Activated CD4-positive, CD25-positive, alpha-beta regulatory T cell treated with anti-CD3 and anti-CD28 coated beads, Interleukin-2, amount 50 U/mL, for 72 hours (primary cell): ENCODE measurements at places on chromosomes 3 and 15.

- no peak for DNase-seq
Measured at GRCh38 chr3:127299276-127299675, 11.4 kb upstream of the PRR20G start.

DNA sequence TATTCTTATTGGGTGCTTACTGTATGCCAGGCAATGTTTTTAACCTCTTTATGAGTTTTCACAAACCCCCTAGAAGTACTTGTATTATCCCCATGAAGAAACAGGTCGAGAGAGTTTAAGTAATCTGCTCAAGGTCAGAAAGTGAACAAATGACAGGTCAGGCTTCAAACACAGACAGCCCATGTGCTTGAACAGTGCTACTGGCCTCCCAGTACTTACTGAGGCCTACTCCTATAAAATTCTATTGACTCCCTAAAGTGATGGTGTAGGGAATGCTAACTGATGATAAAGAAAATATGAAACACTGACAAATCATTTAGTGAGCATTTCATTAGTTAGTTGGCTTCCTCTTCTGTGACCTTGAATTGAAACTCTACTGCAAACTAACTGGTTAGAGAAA lies 4.2 kb upstream of the CNBP start:
- no peak for DNase-seq

GRCh38 chr3:40653878-40654277 lies 129.1 kb downstream of the ZNF621 start:
- no peak for DNase-seq

DNA sequence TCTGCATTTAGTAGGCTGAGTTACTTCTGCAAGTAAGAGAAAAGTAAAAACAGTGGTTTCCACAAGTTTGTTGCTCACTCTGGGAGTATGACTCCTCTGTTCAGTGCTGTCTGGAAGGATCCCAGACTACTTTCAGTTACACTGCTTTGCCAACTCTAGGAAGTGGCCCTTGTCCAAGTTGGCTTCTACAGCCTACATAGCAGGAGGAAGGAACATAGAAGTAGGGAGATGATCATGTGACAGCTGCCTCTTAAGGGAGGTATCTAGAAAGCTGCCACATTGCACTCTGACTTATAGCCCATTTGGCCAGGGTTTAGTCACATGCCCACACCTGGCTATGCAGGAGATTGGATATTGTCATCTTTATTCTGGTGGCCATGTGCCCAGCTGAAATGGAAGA lies 298.1 kb downstream of the NSUN3 start:
- DNase-seq: no peak

DNA sequence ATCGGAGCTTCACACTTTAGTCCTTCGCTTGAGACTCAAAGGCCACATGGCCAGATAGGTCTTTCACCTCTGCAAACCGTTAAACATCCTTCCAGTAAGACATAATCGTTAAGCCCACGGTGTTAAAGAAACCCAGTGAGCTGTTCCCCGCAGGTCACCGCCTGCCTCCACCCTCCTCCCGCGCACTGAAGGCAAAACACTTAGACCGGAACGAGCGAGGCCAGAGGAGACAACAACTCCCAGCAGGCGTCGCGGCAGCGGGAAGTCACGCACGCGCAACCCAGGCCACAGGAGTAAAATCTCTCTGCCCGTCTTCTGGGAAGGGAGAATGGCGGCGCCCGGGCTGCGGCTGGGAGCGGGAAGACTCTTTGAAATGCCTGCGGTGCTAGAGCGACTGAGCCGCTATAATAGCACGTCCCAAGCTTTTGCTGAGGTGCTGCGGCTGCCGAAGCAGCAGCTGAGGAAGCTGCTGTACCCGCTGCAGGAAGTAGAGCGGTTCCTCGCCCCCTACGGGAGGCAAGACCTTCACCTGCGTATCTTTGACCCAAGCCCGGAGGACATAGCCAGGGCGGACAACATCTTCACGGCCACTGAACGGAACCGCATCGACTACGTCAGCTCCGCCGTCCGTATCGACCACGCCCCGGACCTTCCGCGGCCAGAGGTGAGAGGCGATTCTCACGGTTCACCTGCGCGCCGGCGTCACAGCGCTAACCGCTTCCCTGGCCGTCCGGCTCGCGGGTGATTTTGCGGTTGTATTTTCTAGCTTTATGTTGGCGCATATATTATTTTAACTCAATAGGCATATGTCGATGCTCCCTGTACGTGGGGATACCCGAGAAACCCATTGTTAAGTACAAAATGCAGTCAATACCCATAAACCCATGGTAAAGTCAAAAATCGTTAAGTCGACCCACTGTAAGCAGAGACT lies at the start of gene GTPBP8:
GTPBP8 (plus strand) TSS at position 313 of the 931 bp plus-strand sequence; CDS start at position 329, 16 bp downstream.
- DNase-seq: peak; percentile 86

DNA sequence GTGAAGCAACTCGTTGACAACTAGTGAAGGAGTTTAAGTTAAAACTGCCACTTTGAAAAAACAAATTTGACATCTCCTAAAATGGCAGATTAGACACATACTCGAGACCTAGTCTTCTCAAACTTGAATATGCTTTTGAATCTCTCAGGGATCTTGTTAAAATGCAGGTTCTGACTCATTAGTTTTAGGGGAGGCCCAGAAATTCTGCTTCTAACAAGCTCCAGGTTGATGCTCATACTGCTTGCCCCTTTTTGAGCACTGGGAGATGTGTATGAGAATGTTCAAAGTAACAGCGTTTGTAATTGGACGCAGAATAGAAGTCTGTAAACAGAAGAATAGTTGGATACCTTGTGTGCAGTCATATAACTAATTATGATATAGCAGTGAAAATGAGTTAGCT lies 1.6 kb downstream of the C3orf38 start:
- DNase-seq: no peak

GRCh38 chr3:37779289-37780152 lies 82.2 kb upstream of the CTDSPL start:
- DNase-seq: no peak

DNA sequence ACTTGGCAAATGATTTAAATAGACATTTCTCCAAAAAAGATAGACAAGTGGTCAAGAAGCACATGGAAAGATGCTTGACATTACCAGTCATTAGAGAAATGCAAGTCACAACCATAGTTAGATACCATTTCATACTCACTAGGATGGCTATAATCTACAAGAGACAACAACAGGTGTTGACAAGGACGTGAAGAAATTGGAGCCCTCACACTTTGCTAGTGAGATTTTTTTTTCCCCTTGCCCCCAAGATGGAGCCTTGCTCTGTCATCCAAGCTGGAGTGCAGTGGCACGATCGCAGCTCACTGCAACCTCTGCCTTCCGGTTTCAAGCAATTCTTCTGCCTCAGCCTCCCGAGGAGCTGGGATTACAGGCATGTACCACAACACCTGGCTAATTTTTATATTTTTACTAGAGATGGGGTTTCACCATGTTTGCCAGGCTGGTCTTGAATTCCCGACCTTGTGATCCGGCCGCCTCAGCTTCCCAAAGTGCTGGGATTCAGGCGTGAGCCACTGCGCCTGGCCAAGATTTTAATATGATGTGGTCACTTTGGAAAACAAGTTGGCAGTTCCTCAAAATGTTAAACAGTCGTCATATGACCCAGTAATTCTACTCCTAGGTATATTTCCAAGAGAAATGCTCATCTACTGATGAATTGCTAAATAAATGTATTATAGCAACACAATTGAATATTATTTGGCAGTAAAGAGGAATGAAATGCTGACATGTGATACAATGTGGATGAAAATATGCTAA lies 103.3 kb downstream of the ATG7 start:
- DNase-seq: no peak

DNA sequence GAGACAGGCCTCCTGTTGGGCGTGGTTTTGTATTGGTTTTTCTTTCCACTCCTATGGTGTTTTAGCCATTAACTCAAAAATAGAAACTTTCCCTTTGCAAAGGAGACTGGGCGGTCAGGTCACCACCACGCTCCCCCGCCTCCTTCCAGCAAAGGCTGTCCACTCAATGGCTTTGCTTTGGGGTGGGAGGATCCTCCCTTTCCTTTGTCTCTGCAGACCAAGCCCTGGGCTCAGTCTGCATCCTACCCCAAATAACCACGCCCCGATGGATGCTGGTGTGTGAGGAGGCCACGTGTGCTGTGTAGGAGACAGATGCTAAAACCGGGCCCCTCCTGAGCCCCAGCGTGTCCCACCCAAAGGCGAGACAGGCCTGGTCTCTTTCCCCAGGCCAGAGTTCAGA lies 68.5 kb downstream of the GRIP2 start:
- DNase-seq: no peak

- DNase-seq: no peak
Measured at GRCh38 chr3:146164971-146165769, 4.2 kb upstream of the PLOD2 start.

DNA sequence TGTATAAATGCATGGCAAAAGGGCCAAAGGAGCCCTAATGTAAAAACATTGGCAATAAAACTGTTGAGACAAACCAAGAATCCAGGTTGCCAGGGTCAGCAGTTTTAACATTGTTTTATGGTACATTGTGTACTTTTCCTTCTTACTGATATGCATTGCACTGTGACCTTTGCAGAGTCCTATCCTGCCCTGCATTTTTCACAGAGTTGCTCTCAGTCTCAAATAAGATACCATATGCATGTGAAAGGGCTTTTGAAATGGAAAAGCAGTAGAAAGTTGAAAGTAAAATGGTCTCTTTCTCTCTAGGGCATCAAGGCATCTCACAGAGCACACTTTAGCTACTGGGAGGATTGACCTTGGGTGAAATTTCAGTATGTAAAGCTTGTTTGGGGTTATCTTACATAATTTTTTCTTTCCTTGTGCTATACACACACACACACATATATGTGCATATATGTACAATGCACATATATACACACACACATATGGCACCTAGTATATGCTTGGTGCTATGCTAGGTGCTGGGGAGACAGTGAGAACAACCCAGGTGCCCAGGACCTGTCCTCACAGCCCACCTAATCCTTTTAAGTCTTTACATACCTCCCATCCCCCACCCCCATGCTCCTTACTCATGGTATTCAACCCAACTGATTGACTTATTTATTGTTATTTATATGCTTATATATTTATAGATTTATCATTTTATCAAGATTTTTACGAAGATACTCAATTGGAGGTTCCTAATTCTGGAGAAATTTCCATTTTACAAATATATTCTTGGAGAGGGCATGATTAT lies 1.2 kb upstream of the PPP2R3A start:
- no peak for DNase-seq

DNA sequence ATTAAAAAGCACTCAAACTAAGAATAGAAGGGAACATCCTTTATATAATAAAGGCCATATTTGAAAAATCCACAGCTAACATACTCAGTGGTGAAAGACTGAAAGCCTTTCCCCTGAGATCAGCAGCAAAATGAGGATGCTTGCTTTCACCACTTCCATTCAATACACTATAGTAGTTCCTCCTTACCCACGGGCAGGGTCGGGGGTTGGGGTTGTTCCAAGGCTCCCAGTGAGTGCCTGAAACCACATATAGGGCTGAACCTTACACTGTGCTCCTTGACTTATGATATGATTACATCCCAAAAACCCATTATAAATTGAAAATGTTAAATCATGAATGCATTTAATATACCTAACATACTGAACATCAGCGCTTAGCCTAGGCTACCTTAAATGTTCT lies 37.7 kb downstream of the ALDH1L1 start:
- no peak for DNase-seq

GRCh38 chr15:47422881-47423665 lies 294.2 kb upstream of the SEMA6D start:
- DNase-seq: no peak

DNA sequence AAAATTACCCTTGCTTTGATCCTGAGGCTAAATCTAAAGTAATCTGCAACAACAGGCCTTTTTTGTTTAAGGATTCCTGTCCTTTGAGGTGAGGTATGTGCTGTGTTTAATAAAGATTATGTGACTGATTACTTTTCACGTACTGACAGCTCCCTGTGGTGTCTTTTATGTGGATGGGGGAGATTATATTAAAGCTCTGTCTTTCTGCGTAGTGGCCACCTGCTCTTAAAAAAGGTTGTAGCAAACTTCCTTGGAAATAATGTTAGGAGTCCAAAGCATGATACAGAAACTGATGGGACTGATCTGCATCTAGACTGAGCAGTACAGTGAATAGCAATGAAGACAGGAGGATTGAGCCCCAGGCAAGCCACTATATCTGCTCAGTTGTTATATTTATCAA lies 453.0 kb upstream of the GOLIM4 start:
- no peak for DNase-seq

- no peak for DNase-seq
Measured at GRCh38 chr3:177257006-177257405, 59.7 kb upstream of the TBL1XR1 start.

DNA sequence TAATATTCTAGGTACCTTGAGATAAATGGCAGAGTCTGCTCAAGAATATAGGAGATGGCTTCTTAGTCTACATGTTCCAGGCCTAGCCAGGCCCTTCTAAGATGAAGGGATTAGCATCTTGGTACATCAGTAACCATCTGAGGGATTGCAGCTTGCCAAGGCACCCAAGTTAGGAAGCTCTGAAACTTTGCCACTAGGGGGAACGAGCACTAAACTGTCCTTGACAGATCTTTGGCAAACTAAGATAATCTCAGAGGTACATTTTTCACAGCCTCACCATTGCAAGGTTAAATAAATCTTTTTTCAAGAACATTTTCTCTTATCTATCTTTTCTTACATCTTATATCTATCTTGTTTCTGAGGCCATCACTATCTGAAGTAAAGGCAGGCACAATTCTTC lies 351.2 kb downstream of the RAP2B start:
- DNase-seq: no peak

- DNase-seq: no peak
Measured at GRCh38 chr15:58616171-58616570, 133.3 kb downstream of the ADAM10 start.

GRCh38 chr3:186044968-186045367 lies 63.9 kb downstream of the ETV5 start:
- DNase-seq: no peak

- DNase-seq: no peak
Measured at GRCh38 chr3:59286791-59287531, 237.1 kb upstream of the CFAP20DC start.

- no peak for DNase-seq
Measured at GRCh38 chr3:54353546-54353945, 231.2 kb downstream of the CACNA2D3 start.

GRCh38 chr15:68204361-68204760 lies 771 bp downstream of the CALML4 start:
- DNase-seq: no peak

DNA sequence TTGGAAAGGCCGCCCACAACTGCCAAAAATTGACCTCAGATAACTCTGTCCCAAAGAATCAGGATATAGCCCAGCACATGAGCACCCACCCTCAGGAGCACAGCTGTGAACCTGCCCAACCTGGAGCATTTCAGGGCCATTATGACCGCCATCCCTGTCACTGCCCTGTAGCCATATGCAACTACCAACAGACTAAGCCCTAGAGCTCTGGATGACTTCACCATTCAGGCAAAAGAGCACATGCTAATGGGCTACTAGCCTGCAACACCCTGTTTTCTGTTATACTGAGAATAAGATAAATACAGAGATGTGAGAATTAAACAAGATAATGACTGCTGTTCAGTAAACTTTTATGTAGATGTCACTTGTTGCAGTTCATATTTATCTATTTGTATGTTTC lies 45.0 kb downstream of the TXNRD3 start:
- no peak for DNase-seq

GRCh38 chr3:177776661-177777101 lies 579.4 kb upstream of the TBL1XR1 start:
- DNase-seq: no peak

- no peak for DNase-seq
Measured at GRCh38 chr3:128415200-128415772, 51.4 kb downstream of the DNAJB8 start.
